ENCODE measurements at places on chromosomes 2 and 18. TPM values are rescaled to one million over a fixed set of nuclear protein-coding genes. Genes with fewer than 3 reads are reported as not detected.

The HRH4 gene
- total RNA-seq = not detected

The UGT1A4 gene
- not detected for total RNA-seq

The PRSS56 gene
- 0.40 TPM for total RNA-seq

The SUMO1 gene
- 113 TPM for total RNA-seq

DNA sequence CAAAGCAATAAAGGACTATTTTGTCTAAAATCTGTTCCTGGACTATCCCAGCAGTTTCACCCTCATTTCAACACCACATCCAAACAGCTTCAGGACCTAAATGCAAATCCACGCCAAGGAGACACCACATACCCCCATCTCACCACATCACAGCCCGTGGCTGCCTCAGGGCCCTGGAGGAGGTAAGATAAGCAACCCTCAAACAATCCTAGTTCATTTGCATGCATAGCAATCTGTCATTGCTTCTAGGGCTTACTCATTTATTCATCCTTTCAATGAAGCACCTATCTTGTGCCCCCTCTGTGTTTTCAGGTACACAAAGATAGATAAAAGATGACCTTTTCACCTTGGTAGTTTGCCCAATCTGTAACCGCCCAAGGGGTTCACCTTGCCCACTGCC is 86.5 kb downstream of the VSNL1 start:
- DNase-seq = no peak

DNA sequence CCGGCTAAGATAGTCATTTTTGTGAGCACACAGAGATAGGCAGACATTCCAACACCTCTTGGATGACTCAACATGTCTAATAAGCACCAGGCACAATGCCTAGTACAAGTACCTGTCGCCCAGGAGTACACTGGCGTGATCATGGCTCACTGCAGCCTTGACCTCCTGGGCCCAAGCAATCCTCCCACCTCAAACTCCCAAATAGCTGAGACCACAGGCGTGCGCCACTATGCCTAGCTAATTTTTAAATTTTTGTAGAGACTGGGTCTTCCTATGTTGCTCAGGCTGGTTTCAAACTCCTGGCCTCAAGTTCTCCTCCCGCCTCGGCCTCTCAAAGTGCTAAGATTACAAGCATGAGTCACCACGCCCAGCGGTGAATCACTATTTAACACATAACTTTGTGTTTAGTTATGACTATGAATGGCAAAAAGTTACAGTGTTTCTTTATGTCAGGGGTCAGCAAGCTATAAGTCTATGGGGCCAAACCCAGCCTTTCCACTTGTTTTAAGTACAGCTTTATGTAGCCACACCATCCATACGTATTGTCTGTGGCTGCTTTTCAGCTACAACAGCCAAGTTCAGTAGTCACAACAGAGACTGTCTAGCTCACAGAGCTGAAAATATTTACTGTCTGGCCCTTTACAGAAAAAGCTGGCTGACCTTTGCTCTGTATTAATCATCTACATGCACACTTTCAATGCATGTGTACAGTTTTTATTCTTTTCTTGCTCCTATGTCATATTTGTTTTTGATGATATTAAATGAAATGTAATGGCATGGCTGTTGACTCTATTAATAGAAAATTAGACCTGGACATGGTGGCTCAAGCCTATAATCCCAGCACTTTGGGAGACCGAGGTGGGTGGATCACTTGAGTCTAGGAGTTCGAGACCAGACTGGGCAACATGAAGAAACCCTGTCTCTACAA is 18.7 kb downstream of the ORC2 start:
- DNase-seq = peak; percentile 83

The CHRND gene
- total RNA-seq = 7.1 TPM

The MC5R gene
- not detected for total RNA-seq

DNA sequence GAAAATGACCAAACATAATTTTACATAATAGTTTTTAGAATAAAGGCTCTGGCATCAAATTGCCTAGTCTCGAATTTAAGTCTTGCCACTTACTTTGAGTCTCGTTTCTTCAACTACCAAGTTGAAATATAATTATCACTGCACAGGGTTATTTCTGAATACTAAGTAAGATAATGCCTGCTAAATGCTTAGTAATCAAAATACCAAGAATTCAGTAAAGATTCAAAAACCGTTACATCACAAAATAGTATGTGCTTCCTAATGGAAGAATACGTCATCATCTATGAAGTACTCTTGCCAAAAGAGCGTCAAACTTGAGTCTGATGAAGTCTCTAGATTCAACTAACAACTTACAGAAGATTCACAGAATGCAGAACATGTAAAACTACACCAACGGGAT is 40.5 kb downstream of the ATL2 start:
- DNase-seq = no peak

DNA sequence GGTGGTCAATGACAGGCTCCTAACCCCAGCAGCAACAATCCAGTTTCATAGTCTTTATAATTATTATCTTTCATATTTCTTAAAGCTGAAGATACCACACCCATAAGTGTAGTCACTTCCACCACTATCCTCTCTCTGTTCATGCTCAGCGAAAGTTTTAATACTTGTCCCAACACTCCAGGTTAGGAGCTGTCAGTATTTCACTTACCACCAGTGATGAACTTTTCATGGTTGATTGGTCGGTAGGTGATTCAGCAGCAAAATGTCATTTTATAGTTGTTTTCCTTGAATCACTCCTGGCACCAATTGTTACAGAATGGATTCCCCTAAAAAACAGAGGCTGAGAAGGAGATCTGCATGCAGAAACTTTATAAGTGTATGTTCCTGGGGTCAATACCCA is 324.9 kb downstream of the CCDC85A start:
- no peak for DNase-seq

The NEUROD1 gene
- total RNA-seq = not detected
